ENCODE measurements at places on chromosomes 11 and 22. TPM values are rescaled to one million over a fixed set of nuclear protein-coding genes. Genes with fewer than 3 reads are reported as not detected.

DNA sequence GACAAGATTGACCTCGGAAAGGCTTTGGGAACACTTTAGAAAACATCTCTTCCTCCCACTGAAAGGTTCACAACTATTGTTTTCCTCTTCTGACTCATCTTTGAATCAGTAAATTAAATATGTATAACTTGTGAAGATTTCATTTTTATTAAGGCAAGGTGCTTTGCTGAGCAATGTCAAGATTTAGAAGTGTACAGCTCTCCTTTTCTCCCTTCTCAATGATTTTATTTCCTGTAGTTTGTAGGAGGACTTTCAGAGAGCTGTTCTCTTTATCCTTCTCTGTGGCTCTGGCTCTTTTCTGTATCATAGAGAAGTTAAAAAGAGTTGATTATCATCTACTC lies 594.2 kb downstream of the METTL15 start:
- no peak for DNase-seq

GRCh38 chr11:116773203-116774097 lies 663 bp upstream of the BUD13 start:
- no peak for DNase-seq

DNA sequence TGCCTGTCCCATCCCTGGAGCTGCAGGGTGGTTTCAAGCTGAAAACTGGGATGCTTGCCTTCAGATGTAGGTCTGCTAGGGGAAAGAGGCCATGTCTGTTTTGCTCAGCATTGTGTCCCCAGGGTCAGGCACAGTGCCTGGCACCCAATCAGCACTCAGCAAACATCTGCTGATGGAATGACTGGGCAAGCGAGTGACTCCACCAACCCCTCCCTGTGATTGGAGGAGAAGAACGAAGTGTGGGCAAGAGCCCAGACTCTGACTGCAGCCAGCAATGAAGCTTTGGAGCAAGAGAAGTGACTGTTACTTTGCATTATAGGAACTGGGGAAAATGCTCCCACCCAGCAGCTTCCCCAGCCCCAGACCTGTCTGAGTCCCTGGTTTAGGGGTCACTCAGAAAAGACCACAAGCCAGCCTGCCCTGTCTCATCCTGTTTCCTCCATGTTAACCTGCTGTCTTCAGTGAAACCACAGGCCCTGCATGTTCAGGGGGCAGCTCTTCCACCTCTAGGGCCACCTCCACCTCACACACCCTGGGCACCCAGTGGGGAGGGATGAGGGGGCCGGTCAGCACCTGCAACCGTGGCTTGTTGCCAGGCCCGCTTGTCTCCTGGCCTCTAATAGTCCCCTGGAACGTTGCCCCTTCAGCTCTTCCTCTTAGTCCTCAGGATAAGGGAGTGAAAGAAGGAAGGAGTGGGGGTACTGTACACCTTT lies 147.4 kb downstream of the TRIM29 start:
- DNase-seq = no peak

GRCh38 chr11:134037046-134037908 lies 31.6 kb upstream of the JAM3 start:
- no peak for DNase-seq

DNA sequence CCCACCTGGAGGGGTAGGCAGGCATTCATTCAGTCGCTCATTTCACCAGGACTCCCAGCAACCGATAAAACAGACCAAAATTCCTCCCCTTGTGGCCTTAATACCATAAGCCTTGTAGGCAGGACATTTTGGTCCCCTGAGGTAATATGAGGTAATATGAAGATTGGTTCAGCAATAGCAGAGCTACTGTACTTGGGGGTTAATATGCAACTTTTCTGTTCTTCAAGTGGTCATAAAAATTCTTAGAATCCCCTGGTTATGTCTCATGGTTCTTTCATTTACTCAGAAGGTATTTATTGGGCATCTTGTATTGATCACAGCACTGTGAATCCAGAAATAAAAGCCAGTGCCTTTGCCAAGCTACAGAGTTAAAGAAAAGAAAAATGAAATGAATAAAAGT lies 29.8 kb downstream of the SHISA8 start:
- no peak for DNase-seq

C11orf42 gene
- not detected for total RNA-seq

IFITM10 gene
- total RNA-seq = 1.1 TPM
